ENCODE measurements at places on chromosomes 12 and 14.

GRCh38 chr12:51922146-51922545 lies 14.8 kb downstream of the ACVRL1 start:
- no peak for DNase-seq

DNA sequence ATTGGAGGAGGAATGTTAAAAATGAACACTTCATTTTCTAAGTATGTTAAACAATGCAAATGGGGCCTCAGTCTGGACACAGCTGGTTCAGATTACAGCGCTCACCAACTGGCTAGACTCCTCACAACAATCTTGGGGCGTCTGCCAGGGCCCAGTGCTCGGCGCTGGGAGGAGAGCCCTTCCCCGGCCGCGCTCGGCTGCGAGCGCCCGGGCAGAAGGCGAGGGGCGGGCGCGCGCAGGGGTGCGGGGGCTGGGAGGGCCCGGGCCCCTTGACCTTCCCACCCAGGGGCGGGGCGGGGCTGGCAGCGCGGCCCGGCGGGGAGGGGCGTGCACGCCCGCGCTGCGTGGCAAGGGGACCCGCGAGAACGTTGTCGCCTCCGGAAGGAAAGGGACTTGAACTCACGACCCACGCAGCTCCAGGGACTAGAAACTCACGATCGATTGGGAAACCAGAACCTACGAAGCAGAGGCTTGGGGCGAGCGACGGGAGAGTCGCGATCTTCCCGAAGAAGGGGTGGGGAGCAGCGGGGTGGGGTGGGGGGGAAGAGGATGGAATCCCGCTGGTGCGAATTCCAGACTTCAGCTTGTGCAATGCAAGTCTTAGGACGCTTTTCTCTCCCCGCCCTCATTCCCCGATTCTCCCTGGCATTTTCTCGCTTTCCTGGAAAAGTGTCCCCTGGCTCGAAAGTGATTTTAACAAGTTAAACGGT lies at the start of gene FBLN5:
Gene FBLN5, minus strand, starts transcription at position 220 of the 710 bp plus-strand sequence. CDS start 465 bp downstream, outside the sequence.
- no peak for DNase-seq

- no peak for DNase-seq
Observed at GRCh38 chr12:96237465-96238077, 43.4 kb downstream of the ELK3 start.

GRCh38 chr14:90722590-90722989 lies 93.6 kb downstream of the TTC7B start:
- no peak for DNase-seq

DNA sequence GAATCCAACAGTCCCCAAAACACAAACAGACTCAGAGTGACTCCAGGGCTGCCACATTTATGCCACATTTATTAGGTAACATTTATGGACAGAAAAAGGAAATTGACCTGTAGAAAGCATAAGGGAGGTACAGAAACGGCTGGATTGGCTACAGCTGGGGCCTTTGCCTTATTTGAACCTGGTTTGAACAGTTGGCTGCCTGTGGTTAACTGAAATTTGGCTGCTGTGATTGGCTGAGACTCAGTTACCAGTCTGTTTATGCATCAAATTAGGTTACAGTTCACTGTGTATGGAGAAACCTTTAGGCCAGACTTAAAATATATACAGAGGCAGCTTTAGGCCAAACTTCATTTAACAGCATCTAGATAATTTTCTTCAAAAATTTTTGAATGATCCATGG lies 27.8 kb upstream of the PCNX1 start:
- no peak for DNase-seq

DNA sequence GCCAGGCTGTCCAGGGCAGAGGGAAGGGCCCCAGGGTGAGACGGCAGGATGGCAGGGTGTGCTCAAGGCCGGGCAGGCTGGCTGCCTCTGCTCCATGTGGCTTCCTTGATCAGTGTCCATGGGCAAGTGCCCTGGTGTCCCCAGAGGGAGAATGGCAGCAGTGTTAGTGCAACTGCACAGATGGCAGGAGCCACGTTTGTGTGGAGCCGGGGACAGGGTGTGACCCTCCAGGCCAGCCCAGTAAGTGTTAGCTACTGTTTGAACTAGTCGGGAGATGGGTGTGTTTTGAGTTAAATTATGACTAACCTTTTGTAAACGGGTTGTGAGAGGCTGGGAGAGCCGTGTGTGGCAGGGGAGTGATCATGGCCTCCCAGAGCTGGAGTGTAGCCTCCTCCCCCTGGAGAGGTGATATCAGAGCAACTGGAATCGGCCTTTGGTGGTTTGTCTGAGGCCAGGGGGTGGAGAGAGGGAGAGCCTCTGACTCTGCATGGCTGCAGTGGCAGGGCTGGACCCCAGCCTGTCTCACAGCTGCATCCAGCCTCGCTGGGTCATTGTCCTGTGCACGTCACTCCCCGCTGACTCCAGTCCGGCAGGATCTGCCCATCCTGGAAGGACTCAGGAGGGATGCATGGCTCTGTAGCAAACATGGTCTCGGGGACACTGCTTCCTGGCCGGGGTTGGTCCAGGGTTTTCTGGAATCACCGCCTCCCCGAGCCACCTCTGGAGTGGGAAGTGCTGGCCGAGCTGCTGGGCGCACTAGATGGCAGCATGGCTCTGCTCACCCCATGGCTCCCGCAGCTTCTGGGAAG lies 27.8 kb downstream of the AACS start:
- DNase-seq, result no peak
